SK-MEL-5 (cell line): ENCODE measurements at places on chromosomes 13 and 19. TPM values are rescaled to one million over a fixed set of nuclear protein-coding genes. Genes with fewer than 3 reads are reported as not detected.

ERICH4 gene
- not detected in 2 replicates for total RNA-seq

RAB3A gene
- 2.5 and 7.9 TPM in 2 replicates for total RNA-seq

CEACAM4 gene
- total RNA-seq: not detected in 2 replicates

DNA sequence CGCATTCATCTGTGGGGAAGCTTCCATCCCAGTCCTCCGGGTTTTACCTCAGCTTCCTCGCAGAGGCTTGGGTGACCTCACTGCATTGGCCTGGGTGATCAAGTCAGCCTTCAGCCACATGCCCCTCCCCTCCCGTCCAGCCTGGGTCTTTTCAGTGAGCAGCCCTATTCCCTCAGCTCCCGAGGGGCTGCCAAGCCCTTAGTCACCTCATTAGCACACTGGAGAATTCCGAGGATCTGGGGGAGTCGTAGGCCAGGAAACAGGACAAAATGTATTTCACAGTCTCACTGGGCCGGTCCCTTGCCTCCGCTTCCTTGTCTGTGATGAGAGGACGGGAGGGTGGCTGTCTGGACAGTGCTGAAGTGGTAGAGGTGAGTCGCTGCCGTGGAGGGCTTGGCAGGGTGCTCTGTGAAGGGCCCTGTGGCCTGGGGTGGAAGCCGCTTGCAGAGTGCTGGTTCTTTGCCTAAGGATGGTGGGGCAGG lies 19.9 kb downstream of the KDM4B start:
- DNase-seq: no peak
